Fibroblast of skin of left quadriceps (primary cell): ENCODE measurements at places on chromosomes 11 and 22.

- no peak for DNase-seq
These were observed 36.2 kb downstream of the SERGEF start for GRCh38 chr11:17976651-17977050.

DNA sequence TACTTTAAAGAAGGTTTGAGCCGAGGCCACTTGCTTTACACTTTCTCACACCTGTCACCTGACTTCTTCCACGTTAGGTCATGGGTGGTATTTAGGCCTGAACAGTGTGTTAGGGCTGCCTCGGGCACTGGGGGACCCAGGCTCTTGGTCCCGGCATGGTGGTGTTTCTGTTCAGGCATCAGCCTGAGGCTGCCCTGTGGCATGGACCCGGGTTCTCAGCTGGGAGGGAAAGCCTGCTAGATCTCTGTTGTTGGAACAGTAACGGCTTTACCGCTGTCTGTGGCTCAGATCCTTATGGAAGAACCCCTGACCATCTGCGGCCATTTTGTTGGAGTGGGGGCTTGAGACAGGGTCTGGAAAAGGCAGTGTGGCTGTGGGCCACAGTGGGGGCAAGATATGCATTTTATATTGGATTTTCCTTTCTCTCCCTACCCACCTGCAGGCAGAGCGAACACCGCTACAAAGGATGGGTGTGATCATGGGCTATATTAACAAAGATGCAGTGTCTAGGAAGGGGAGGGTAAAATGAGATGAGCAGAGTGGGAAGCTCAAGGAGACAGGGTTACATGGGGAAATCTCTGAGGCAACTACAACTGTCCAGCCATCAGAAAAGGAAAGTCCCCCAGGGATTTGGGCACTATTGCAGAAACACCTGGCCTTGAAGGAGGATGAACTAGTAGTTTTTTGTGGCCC is 1.6 kb upstream of the KCNJ11 start:
- no peak for DNase-seq

GRCh38 chr11:70466596-70466995 is 68.3 kb downstream of the CTTN start:
- DNase-seq: no peak

DNA sequence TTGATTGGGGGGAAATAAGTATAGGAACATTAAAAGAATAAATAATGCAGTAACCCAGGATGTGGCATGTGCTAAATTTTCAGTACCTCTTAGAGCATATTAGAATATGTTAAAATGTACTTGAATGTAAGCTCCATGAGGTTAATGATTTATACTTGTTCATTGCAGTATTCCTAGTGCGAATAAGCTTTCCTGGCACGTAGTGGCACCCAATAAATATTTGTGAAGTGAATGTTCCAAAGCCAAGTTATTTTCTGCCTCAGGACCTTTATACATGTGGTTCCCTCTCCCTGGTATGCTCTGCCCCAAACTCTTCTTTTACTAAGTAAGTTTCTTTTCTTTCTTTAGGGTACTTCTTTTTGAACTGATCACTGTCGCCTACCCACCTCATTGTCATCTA is 118.8 kb downstream of the DBX1 start:
- DNase-seq: no peak

DNA sequence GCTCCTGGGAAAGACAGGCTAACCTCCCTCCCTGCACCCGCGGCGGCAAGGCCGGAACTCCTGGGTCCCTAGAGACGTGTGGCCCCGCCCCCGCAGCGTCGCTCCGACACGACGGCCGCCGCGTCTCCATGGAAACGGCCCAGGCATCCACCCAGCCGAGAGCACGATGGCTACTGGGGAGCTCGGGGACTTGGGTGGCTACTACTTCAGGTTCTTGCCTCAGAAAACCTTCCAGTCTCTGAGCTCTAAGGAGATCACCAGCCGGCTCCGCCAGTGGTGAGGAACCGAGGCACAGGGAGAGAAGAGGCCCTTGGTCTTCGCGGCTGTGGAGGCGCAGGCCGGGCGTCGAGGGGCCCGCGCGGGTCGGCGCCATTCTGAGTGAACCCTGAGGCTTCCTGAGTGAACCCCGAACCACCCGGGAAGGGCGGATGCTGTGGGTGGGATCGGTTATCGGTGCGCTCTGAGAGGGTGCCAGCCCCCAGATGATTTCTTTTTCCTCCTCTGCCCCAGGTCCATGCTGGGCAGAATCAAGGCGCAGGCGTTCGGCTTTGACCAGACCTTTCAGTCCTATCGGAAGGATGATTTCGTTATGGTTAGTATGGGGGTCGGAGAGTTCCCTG is at the start of gene CFAP300:
CFAP300 (plus strand) TSS at position 133 of the 620 bp plus-strand sequence; CDS start at position 167, 34 bp downstream.
- peak; percentile 65 for DNase-seq

DNA sequence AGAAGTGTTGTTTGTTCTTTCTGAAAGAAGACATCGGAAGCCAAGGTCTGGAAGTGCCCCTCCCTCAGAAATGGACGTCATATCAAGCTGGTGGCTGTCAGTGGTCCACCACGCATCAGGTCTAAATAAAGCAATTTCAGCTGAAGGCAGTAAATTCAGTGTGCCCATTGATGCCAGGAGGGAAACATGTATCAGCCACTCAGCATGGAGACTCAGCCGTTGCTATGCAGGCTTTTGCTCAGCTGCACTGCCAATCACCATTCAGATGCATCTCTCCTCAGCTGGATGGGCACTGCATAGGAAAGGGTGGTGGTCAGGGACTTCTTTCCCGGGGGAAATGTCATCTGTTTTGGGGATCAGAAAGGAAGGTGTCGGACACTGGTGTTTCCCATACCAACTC is 878.2 kb downstream of the NTM start:
- DNase-seq: no peak

DNA sequence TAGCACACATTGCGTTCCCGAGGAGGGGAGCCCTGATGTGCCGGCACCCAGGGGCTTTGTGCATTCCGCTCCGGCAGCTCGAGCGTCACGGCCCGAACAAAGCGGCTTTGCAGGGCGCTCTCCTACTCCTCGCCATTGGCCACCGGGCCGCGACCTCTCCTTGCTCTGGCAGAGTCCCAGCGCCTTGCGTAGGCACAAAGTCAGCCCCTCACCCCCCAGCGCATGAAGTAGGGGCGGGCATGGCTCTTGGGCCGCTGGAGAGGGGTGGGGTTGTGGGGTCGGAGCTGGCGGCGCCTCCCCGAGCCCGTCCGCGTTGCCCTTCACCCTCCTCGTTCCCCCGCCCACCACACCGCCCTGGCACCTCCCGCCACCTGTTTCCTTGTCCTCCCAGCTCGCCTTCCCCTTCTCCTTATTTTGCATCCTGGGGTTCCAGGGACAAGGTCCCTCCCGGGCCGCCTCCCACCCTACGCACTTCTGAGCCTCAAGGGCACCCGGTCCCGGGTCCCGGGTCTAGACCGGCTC is 753 bp upstream of the PPARA start:
- no peak for DNase-seq

GRCh38 chr11:119615003-119615881 is 113.8 kb downstream of the NECTIN1 start:
- peak; percentile 15 for DNase-seq

- DNase-seq: no peak
These were observed 1.3 kb downstream of the PACSIN2 start for GRCh38 chr22:43013355-43014315.

DNA sequence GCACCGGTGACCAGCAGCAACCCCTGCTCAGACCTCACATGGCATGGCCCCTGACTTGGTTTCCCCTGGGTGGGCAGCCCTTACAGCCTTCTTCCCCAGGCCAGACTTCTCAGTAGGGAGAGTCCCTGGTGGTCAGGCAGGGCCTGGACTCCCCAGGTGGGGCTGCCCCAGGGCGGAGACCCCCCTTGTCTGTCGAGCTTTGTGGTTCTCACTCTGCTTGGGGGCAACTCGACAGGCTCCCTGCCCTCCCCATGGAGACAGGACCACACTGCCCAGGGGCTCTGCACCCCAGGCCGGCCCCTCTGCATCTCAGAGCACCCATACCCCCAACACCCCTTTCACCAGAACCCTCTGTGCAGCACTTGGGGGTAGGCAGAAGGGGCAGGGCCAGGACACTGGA is 87.7 kb downstream of the MORC2 start:
- no peak for DNase-seq

DNA sequence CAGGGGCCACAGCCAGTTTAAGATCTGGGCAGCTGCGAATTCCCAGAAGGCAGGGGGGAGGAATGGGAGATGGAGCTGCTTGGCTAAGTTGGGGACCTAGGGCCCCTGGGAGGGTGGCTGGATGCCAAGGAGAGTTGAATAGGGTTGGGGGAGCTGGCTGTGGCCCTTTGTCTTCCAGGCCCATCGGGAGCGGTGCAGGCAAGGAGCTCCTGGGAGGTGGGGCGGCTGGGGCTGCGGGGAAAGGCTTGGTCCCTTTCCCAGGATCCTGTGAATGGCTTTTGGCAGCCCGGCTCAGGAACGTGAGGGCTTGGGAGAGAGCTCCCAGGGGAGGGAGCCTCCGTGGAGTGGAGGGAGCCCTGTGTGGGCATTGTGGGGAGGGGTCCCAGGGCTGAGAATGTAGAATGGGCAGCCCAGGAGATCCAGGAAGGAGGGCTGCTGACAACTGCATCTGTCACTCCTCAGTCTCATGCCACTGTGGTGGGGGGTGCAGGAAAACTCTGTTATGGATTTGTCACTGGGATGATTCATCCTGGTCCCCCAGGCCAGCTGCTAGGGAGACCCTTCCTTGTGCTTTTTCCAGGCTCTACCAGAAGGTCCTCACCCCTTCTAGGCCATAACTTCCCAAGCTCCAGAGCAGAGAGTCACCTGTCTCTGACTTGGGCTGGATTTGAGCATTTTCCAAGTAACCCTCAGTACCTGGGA is 6.0 kb downstream of the FREY1 start:
- no peak for DNase-seq

GRCh38 chr22:49799431-49800075 is 28.1 kb downstream of the BRD1 start:
- DNase-seq: no peak

DNA sequence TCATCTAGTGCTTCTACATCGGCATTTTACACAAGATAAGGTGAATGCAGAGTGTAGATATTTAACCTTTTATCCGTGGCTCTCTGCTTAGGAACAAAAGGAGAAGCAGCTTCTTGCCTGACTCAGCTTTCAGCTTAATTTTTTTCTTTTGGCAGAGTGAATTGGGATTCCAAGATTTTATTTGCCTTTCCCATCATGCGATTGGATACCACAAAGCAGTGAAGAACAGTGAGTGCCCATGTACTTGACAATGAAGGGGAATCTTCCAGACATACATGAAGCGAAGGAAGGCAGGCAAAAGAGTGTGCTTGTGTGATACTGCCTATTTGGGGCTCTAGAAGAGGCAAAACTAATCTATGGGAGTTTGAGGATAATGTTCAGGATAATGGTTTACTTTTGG is 17.0 kb upstream of the CHKA start:
- DNase-seq: no peak

- DNase-seq: peak; percentile 46
These were observed 29.8 kb downstream of the SCUBE1 start for GRCh38 chr22:43313244-43313889.

DNA sequence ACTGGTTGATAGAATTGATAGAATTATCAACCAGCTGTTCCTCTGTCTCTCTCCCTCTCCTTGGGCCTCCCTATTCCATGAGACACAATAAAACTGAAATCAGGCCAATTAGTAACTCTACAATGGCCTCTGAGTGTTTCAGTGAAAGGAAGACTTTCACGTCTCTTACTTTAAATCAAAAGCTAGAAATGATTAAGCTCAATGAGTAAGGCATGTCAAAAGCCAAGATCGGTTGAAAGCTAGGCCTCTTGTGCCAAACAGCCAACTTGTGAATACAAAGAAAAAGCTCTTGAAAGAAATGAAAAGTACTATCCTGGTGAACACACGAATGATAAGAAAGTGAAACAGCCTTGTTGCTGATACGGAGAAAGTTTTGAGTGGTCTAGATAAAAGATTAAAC is 16.6 kb downstream of the PIH1D2 start:
- DNase-seq: no peak

DNA sequence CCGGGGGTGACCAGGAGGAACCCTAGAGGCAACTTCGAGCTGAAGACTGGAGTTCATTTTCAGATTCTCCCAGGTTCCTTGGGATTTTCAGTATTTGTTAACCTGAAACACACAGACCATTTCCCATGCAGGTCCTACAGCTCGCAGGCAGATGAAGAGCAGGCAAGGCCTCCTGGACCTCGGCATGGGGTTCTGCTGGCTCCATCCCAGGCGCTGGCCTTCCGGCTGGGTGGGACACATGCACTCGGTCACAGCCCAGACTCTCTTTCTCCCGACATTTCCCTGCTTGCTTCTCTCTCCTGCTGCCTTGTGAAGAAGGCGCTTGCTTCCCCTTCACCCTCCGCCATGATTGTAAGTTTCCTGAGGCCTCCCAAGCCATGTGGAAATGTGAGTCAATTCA is 15.4 kb upstream of the TTLL12 start:
- no peak for DNase-seq

DNA sequence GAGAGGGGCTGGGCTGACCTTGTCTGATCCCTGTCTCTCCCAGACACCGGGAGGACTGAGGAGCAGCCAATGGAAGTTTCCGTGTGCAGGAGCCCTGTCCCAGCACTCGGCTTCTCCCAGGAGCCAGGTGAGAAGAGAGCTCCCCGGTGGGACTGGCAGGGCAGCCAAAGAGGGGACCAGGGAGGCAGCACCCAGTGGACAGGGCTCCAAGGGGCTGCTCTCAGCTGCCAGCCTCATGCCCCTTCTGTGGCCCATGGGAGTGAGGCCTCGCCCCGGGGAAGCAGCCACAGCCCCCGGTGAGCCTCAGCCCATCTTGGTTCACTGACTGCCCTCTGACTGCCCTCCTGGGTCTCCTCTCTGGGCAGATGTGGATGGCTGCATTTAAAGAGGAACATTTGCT is 6.8 kb downstream of the SCO2 start:
- DNase-seq: no peak

GRCh38 chr11:134032043-134032442 is 36.8 kb upstream of the JAM3 start:
- DNase-seq: no peak

- DNase-seq: no peak
These were observed 47.7 kb upstream of the LINC01488 start for GRCh38 chr11:69433741-69434140.

GRCh38 chr11:121596195-121597155 is 143.7 kb upstream of the SORL1-AS1 start:
- peak; percentile 78 for DNase-seq

DNA sequence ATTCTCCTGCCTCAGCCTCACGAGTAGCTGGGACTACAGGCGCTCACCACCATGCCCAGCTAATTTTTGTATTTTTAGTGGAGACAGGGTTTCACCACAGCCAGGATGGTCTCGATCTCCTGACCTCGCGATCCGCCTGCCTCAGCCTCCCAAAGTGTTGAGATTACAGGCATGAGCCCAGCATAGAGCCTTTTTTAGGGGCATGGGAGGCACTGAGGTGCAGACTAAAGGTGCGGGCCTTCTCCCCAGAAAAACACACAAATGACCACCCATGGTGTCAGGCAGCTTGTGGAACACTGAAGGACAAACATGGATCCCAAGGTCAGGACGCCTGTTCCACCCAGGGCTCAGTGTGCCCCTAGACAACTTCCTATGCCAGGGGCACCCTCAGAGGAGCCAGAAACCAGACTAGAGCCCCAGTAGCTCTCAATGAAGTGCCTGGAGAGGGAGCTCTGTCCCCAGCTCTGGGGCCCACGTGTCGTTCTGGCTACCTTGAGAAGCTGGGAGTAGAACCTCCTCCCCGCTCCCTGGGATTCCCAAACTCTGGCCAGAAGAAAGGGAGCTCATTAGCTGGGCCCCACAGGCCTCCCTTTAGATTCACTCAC is 21.2 kb upstream of the CD5 start:
- DNase-seq: no peak

- no peak for DNase-seq
These were observed 167.5 kb downstream of the LUZP2 start for GRCh38 chr11:24664399-24664798.

GRCh38 chr22:35749808-35750207 is 32.1 kb downstream of the APOL5 start:
- DNase-seq: no peak
